ENCODE measurements at places on chromosomes 5 and 9.

- DNase-seq = no peak
Measured at GRCh38 chr5:137223324-137224295, 275.5 kb downstream of the SPOCK1 start.

GRCh38 chr9:38642951-38643814 is 22.8 kb upstream of the ANKRD18A start:
- DNase-seq = no peak

GRCh38 chr5:126334760-126335159 is 88.4 kb upstream of the GRAMD2B start:
- no peak for DNase-seq

- no peak for DNase-seq
Measured at GRCh38 chr9:133819923-133820322, 81.8 kb upstream of the SARDH start.

GRCh38 chr5:39543335-39543734 is 118.6 kb upstream of the DAB2 start:
- no peak for DNase-seq

DNA sequence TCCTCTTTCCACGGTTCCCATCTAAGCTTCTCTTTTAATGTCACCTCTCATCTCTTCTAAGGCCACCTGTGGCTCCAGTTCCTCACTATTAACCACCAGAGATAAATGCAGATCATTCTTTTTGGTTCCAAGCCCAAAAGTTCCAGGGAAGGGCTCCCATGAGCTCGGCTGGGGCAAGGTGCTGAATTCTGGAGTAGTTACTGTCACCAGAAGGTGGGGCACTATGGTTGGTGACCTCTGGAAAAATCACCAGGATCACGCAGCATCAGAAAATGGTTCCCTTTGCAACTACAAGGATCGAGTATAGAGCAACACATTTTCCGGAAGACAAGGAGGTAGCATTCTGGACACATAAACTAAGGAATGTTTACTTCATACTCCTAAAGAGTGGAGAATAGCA is 528.7 kb upstream of the DAP start:
- no peak for DNase-seq

DNA sequence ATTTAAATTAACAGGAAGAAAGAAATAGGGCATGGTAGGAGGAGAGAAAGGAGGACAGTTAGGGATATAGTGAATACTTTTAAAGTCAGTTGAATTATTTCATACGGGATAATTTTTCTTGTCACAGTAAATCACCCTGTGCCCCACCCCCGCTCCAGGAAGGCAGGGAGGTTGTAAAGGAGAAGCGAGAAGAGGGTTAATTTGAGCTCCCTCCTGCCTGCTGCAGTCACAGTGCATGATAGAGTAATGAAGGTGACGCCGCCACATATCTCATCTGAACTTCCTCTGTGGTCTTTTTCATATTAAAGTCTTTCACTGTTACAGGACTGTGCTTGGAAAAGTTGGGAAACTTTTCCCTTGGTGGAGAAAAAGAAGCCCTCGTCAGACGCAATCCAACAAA is 896 bp upstream of the PCSK5 start:
- no peak for DNase-seq

DNA sequence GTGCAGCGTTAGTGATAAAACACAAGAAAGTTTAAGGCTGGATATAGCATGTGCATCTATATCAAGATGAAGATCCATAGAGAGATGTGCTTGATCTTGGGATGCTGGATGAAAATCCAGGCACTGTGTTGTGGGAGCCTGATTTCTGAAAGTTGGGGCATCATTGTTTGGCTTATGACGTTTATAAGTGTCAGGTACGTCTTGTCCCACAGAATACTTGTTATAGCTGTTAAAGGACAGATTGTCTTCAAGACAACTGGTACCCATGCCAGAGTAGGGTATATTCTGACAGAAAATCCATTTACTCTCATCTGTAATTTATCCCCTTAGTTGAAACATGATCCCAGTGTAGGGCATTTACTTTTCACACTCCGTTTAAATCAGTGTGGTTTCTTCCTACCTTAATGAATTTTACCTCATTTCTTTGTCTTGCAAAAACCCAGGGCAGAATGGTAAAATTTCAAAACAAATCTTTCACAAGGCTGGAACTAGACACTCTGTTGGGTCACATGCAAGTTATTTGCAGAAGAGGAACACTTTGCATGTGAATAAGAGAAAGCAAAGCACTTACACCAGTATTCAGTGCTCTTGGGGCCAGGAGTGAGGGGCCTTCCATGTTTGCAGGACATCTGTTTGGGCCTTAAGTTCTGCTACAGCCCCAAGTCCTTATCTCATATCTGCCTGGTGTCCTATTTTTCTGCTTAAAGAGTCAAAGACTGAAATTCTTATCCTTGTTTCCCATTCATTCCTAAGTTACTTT is 73.3 kb downstream of the GHR start:
- DNase-seq = no peak

- no peak for DNase-seq
Measured at GRCh38 chr5:149325894-149326293, 19.4 kb upstream of the GRPEL2 start.

DNA sequence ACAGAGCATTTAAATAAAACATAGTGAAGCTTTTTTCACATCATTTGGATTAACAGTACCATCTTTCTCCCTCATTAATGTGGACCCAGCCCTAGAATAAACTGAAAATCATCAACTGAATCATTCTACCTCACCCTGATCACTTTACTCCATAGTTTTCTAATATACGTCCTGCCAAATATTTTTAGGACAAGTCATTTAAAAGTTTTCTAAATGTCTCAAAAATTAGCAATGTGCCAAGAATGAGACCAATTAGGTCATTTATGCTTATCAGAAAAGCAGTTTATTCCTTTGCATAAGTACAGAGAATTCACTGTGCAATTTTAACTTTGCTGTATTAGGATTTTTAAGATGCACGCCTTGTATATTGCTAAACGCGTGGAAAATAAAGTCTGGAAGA is 284.4 kb downstream of the PIK3R1 start:
- DNase-seq = no peak

DNA sequence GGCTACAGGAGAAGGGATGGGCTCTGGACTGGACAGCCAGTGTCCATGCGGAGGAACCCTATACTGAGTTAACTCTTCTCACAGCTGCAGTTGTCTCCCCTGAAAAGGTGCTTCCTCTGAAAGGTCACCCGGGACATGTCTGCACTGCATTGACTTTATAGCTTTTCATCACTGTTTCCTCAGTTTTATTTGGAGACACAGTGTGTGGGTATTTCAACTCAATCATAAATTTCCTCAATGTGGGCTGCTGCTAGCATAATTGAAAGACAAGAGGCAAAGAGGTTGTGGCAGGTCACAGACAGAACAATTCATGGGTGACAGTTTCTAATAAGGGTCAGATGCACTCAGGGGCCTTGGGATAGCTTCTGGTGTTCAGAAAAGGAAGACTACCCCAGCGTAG is 336.8 kb downstream of the KDM4C start:
- no peak for DNase-seq

DNA sequence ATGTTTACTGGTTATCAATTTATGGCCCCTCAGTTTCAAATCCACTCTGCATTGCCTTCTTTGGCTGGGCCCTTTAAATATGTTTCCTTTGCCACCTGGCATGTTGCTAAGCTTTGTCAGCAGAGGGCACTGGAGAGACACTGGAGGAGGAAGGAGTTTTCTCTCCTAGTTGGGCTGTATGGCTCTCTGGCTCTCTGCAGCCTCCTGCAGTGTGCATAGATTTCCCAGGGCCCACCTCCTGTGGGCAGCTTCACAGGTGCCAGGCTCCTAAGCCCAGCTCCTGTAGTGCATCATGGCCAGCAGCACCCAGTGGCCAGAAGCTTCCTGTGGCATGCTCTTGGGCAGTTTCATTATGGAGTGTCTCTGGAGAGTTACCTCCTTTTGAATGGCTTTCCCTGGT is 23.3 kb downstream of the CAVIN4 start:
- no peak for DNase-seq

GRCh38 chr5:135480511-135480910 is 28.4 kb upstream of the TIFAB start:
- DNase-seq = no peak

- DNase-seq = no peak
Measured at GRCh38 chr5:38871790-38872551, 26.2 kb downstream of the OSMR start.

DNA sequence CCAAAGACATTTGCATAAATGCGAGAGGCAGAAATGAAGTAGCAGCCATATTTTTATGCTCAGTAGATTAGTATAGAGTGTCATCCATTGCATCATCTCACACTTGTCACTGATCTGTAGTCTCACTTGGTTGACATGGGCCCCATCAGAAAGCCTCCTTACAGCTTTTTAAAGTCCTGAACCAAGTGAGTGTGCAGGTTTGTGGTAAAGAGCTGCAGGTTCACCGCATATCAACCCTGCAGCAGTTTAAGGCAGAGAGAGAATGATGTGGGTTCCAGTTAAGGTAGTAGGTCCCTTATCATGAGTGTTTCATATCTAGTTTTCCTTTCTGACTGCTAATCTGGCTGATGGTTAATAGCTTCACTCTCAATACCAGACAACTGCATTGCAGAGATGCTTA is 1080.3 kb downstream of the NR2F1-AS1 start:
- DNase-seq = no peak

DNA sequence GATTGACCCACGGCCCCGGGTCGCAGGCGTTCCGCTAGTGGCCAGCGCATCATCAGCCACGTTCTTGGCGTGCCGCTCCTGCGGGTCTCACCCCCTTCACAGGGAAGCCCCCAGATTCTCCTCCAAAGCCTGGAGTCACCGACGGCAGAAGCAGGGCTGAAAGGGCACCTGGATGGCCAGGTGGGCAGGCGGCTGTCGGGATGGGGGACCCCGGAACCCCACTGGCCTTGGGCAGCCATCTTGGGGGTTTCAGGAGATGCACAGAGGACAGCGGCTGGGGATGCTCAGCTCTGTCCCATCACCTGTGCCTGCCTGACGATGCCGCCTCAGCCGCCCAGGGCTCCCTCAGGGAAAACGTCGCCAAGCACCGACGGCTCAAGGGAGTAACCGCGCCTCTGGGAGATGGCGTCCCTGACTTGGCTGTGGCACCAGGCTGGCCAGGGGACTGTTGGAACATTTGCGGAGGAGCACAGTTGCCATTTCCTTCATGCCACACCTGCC is 14.1 kb upstream of the SLC9A3 start:
- no peak for DNase-seq

GRCh38 chr5:92041911-92042660 is 659.0 kb upstream of the ARRDC3 start:
- no peak for DNase-seq

GRCh38 chr5:158769079-158769478 is 330.6 kb downstream of the EBF1 start:
- no peak for DNase-seq

GRCh38 chr5:160371294-160371693 is 868 bp upstream of the C1QTNF2 start:
- DNase-seq = no peak

GRCh38 chr5:65050140-65050539 is 281.4 kb downstream of the CWC27 start:
- no peak for DNase-seq

- DNase-seq = no peak
Measured at GRCh38 chr5:96432216-96433065, 607 bp downstream of the PCSK1 start.

DNA sequence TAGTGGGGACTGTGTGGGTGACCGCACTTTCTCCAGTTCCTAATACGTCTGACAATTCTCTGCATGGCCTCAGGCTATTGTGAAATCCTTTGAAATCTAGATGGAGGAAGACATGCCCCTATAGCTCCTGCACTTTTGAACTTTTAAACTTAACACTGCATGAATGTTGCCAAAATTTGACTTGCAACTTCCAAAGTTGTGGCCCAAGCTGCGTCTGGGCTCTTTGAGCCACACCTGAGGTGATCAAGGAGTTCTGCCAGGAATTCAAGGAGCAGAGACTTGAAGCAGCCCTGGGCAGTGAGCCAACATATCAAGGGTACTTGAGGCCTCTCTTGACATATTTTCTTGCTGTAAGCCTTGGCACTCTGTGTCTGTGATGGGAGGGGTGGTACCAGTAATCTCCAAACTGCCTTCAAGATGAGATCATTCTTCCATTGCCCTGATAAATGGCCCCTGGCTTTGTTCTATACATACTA is 1336.1 kb upstream of the CDH9 start:
- DNase-seq = no peak

DNA sequence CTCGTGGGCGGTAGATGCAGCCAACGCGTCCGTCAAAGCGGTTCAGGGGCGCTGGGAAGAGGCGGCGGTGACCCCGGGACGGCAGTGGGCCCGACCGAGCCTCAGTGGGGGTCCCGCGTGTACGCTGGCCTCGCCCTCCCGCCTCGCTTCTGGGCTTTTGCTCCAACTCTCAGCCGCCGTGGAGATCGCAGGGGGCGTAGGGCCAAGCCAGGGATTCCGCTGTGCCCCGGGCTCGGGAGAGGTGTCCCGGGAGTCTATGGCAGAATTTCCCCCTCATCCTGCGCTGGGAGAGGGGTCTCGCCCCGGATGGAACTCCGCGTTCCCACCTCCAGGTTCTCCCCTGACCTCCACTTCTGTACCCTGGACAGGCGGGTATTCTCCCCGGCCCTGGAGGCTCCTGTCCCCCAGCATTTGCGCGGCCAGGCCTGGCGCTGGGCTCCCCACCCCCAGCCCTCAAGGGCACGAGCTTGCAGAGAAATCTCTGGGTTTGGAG is 131.9 kb downstream of the MRPL36 start:
- DNase-seq = no peak

- no peak for DNase-seq
Measured at GRCh38 chr5:149283626-149284480, 12.2 kb downstream of the AFAP1L1 start.

DNA sequence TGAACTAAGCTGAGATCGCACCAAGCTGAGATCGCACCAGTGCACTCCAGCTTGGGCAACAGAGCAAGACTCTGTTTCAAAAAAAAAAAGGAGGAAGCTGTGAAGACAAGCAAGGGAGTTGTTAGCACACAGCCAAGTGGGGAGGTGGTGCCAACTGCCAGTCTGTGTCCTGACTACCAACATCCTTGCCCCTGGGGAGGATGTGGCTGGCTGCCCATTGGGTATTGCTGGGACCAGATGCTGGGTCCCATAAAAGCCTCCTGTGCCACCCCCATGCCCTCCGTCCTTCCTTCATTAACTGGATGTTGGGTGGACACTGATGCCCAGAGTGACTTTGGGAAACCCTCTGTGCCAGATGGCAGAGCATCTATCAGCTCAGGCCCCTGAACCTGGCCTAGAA is 157.1 kb upstream of the COL5A1 start:
- peak; percentile 8 for DNase-seq

DNA sequence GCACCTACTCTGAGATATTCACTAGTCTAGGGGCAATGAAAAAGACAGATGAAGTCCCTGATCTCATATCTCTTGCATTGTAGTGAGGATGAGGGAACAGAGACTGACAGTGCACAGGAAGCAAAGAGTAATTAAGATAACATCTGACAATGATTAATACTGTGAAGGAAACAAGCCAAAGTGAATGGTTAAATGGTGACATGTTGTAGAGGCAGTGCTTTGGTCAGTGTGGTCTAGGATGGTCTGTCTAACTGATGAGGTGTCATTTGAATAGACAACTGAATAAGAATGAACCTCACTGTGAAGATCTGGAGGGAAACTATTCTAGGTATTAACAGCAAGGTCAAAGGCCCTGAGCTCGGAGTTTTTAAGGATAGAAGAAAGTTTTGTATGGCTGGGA is 333.3 kb upstream of the GRIA1 start:
- no peak for DNase-seq

GRCh38 chr9:16258708-16259107 is 611.8 kb downstream of the BNC2 start:
- no peak for DNase-seq

Data from left ventricle myocardium inferior (tissue), 1 donor.